ENCODE measurements at places on chromosomes 16 and 17.

- DNase-seq, result no peak
Measured at GRCh38 chr17:6110088-6110487, 39.9 kb downstream of the WSCD1 start.

- peak; percentile 44 for DNase-seq
Measured at GRCh38 chr17:48011405-48012150, 26.0 kb downstream of the COPZ2 start.

DNA sequence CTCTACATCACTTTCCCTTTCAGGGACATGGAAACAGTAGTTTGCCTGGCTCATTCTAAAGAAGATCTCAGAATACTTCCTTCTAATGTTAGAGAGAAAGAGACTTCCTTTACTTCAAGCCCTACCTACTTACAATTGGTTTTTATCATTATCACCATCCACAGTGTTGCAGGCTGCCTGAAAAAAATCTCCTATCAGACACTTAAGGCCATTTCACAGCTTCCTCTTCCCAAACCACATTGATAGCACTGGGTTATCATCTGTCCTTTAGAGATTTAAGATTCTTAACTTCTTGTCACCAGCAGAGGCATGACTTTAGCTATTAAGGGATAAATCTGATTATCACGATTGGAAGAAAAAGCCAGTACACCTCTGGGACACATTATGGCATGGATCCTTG is 178.5 kb upstream of the TBX2 start:
- DNase-seq, result no peak

DNA sequence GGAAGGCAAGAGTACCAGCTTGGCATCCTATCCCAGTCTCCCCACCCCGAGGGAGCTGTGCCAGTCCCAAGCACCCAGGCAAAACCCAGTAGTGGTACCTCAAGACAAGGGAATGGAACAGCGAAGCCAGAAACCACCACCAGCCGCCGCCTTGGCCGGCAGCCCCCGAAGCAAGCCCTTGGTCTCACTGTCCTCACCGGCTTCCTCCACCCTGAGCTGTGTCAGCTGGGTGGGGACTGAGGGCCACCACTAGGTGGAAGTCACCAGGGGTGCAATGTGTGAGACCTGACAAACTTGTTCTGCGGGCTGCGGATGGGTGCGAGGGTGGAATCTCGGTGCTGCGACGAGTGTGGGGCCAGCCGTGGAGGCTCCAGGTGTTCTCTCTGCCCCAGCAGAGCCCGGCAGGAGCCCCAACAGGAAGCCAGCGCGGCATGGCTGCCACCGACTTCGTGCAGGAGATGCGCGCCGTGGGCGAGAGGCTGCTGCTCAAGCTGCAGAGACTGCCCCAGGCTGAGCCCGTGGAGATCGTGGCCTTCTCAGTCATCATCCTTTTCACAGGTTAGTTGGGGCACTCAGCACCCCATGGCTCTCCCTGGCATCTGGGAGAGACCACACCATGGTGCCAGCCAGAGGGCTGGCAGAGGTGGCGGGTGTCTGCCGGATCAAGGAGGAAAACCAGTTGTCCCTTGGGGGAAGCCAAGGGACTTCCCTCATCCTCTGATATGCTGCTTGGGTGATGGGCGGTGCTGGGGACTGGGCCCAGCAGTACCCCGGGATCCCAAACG is 6.7 kb downstream of the SMIM5 start:
- no peak for DNase-seq

- DNase-seq, result no peak
Measured at GRCh38 chr17:17059301-17059890, 17.1 kb downstream of the MPRIP start.

- DNase-seq, result no peak
Measured at GRCh38 chr16:76913046-76913445, 277.9 kb upstream of the MON1B start.

DNA sequence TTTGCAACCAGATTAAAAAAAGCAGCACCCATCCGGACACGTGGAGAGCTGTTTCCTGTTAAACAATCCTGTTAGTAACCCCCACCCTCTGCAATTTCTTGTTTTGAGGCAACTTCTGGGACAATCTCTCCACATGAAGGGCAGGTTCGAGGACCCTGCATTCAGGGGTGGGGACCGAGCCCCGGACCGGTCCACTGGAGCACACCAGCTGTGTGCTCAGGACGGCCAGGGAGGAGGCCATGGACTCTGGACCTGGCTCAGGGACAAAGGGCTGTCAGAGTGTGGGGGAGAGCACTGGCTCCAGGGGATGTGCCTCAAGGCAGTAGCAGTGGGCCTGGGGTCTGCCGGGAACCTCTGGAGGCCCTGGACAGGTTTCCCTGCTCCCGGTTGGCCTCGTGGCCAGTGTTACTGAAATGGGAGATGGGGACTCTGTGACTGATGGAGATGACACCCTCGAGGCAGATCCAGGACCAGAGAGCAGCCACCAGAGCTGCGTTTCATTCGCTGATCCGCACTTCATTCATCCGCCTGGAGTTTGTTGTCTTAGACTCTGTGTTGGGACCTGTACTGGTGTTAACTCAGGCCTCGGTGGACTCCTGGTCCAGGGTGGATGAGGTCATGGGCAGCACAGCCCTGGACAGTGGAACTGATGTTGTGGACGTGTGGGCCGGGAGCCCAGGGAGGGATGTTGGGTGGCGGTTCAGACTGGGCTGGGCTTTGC is 2.9 kb upstream of the CPNE7 start:
- DNase-seq, result no peak

DNA sequence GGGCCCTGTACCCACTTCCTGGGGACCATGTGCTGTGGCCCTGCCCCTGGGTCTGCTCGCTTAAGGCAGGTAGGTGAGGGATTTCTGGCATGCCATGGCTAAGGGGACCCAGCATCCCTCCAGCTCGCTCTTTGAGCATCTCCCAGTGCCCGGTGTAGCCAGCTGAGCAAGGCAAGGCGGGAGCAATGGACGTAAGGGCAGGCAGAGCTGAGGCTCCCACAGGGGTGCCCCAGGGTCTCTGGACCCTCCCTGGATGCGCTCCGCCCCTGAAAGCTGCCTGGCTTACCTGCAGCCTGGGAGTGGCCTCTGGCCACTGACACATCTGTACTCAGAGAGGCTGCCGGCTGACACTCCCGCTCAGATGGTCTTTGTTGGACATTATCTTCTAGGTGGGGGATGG is 189.9 kb downstream of the IRF8 start:
- no peak for DNase-seq

DNA sequence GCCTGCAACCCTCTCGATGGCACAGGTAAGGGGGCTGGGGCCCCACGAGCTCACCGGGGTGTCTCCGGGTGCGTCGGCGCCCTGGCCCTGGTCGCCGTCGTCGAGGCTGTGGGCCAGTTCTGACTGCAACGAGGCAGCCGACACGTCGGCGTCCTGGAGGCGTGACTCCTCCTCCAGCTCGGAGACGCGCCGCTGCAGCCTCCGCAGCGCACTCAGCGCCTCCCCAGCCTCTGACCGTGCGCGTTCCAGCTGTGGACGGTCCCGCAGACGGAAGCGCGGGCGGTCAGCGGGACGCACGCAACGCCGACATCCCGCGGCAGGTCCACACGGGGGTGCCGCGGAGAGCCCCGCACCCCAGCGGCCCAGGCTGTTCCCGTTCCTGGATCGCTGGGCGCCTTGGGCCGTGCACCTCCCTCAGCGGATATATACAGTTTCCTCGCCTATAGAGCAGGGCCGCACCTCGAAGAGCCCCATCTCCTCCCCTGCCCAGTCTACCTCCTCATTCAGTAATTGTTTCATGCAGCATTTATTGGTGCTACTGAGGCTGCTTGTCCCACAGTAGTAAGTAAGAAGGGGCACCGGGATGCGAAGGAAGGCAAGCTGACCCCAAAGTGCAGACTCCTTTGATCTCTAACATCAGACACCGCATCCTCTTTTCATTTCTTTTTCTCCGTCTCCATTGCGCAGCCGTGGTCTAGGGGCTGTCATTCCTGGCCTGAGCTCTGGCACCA is 5.8 kb downstream of the THOC6 start:
- peak; percentile 66 for DNase-seq

DNA sequence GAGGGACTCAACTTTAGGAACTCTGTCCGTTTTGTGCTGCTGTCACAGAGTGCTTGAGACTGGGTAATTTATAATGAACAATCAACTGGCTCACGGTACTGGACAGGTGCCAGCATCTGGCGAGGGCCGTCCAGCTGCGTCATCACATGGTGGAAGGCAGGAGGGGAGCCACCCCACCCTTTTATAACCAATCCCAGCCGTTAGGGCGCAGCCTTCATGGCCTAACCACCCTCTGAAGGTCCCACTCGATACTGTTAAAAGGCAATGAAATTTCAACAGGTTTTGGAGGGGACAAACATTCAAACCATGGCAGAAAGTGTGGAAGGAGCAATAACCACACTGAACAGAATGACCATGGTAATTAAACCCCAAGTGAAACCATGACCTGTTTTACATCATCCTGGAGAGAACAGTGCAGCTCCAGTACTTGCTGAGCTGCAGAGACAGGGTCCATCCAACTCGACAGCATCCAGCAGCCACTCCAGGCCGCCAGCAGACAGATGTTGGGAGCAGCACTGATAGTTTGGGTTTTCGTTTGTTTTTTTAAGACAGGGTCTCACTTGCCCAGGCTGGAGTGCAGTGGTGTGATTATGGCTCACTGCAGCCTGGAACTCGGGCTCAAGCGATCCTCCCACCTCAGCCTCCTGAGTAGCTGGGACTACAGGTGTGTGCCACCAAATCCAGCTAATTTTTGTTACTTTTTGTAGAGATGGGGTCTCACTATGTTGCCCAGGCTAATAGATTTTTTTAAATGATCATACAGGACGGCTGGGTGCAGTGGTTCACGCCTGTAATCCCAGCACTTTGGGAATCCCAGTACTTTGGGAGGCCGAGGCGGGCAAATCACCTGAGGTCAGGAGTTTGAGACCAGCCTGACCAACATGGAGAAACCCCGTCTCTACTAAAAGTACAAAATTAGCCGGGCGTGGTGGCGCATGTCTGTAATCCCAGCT is 11.0 kb downstream of the CHMP6 start:
- no peak for DNase-seq

DNA sequence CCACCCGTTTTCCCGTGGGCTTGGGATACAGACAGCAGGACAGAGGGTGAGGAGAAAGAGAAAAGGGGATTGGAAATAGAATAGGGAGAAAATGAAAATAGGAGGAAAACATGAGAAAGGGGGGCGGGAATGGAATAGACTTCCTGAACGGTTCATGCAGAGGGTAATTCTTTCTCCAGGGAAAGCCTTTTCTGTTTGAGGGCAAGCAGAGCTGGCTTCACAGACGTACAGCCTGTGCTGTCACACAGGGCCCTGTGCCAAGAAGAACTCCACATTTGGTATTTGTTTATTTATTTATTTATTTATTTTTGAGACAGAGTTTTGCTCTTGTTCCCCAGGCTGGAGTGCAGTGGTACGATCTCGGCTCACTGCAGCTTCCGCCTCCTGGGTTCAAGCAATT is 12.0 kb downstream of the MILR1 start:
- no peak for DNase-seq

DNA sequence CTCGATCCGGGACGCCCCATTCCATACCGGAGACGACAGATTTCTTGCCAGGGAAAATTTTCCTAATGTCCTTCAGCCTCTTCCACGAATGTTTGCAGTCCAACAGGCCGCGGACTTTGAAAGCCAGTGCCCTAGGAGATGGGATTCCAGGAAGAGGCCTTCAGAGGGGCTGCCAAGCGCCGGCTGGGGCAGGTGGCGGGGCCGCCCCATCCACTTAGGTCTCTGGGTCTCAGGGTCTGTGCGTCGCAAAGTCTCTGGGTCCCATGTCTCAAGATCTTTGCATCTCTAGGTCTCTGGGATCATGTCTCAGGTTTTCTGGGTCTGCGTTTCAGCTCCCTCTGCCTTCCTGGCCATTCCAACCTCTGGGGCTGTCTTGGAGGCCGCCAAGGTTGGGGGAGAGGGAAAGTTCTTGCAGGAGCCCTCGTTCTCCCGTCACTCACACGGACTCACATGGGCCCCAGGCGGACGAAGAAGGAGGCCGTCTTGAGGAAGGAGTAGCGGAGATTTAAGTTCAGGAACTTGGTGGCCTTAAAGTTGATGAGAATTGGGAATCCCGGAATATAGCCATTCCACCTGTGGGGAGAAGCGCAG is 7.2 kb downstream of the ALOX12B start:
- DNase-seq, result no peak

- no peak for DNase-seq
Measured at GRCh38 chr16:17061326-17061725, 409.4 kb downstream of the XYLT1 start.

GRCh38 chr17:43823350-43824084 is 9.4 kb downstream of the MPP3 start:
- no peak for DNase-seq

- no peak for DNase-seq
Measured at GRCh38 chr17:82887255-82888164, 47.7 kb upstream of the ZNF750 start.

GRCh38 chr16:1983544-1984346 is at the start of gene GFER:
Gene GFER (plus strand): TSS chr16:1984193. CDS start chr16:1984219, 26 bp downstream.
- peak; percentile 85 for DNase-seq

- DNase-seq, result peak; percentile 82
Measured at GRCh38 chr16:84970447-84971127, 40.7 kb downstream of the ZDHHC7 start.

- no peak for DNase-seq
Measured at GRCh38 chr17:10172241-10172741, 26.1 kb downstream of the GAS7 start.

DNA sequence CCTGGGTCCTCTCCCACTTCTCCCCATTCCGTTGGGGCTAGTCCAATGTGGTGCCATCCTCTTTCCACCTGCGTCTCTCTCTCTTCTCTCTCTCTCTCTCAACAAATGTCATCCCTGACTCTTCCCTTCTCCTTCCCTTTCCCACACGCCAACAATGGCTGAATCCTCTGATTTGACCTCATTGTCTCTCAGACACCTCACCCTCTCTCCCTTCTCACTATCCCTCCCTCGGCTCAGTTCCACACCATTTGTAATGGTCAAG is 628 bp upstream of the ZNF18 start:
- no peak for DNase-seq

- no peak for DNase-seq
Measured at GRCh38 chr16:877242-878071, 76.9 kb upstream of the GNG13 start.

GRCh38 chr17:40344421-40345160 is 19.9 kb downstream of the GJD3 start:
- no peak for DNase-seq

GRCh38 chr17:42017866-42018200 is 594 bp upstream of the DNAJC7 start:
- no peak for DNase-seq
